NCI-H510A treated with DMSO at 0.1 percent for 48 hours (cell line): ENCODE measurements at places on chromosomes 6 and 20.

GRCh38 chr20:17158701-17159100 lies 68.1 kb upstream of the PCSK2 start:
- DNase-seq, result no peak

DNA sequence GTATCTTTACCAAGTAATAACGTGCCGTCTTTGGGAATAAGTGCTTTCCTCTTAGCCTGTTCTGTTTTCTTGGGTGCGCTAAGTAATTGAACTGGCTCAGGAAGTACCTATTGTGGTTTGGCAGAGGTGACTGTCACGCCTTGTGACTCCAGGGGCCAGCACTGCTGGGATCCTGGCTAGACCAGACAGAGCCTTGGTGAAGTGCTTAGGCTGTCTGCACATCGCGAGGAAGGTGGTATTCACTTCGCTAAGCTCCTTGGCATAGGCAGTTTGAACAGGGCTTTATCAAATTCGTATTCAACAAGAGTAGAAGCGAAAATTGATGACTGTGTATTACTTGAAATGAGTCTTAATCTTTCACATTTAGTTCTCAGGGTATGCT lies 17.6 kb downstream of the PRDM1 start:
- DNase-seq, result no peak

GRCh38 chr20:51738877-51739447 lies 29.2 kb downstream of the ATP9A start:
- DNase-seq, result no peak

- no peak for DNase-seq
Measured at GRCh38 chr20:25480797-25481196, 73.3 kb downstream of the GINS1 start.
